ENCODE measurements at places on chromosomes 12 and 14.

- DNase-seq, result no peak
Measured at GRCh38 chr12:51992246-51992645, 14.5 kb upstream of the TAMALIN start.

DNA sequence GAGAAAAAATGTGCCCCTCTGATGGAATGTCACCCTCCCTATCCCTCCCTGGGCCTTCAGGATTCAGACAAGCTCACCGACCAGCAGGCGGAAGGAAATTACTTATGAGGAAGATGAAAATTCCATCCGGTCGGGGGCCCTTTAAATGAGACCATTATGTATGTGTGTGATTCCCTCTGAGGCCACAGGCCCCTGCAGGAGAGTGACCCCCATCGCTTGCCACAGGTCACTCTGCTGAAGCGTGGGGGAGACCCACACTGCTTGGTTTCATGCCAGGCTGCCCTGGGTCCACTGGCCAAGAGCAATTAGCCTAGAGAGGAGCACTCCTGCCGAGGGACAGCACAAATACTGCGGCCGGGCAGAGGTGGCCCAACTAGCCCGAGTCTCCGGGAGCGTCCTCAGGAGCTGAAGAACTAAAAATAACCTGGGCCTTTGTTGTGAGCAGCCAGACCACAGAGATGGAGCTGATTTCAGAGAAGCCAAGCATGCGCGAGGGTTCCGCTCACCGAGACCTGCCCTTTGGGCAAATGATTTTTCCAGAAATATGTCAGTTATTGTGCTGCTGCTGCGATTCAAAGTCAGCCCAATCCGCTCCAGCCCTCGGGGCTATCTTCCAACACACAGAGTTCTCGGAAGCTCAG lies 276.4 kb downstream of the DPF3 start:
- DNase-seq, result no peak

DNA sequence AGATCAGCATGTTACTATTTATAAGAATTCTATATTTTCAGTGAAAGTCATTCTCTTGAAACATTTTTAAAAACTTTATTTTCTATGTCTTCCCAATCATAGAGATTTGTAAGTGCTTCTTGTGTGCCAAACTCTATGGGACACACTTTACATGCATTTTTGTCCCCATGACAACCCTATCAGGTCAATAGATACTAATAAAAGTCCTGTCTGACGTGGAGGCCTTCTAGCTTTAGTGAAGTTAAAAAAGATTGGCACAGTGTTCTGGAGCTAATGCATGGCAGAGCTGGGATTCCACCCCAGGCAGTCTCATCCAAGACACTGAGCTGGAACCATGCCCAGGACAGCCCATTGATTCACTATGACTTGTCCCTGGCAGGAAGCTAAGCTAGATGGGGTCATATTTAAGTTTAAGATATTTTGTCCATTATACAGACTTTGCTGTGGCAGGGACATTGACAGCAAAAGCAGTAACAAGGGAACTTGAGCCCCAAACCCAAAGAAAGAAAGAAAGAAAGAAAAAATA lies 28.1 kb downstream of the TTC6 start:
- no peak for DNase-seq

DNA sequence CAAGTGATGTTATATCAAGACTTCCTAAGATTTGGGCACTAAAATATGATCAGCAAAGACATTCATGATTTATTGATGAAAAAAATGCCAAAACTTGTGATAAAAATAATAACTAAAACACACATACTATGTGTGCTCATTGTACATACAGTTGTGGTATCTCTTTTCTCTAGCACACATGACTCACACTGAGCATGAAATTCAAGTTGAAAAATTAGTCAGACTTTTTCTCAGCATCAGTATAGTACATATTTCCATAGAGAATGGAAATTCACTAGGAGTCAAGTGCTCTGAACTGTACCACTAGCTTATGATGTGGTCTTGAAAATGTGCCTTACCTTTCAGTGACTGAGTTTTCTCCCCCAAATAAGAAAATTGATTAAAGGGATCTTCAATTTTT lies 471.8 kb upstream of the FLRT2 start:
- no peak for DNase-seq

DNA sequence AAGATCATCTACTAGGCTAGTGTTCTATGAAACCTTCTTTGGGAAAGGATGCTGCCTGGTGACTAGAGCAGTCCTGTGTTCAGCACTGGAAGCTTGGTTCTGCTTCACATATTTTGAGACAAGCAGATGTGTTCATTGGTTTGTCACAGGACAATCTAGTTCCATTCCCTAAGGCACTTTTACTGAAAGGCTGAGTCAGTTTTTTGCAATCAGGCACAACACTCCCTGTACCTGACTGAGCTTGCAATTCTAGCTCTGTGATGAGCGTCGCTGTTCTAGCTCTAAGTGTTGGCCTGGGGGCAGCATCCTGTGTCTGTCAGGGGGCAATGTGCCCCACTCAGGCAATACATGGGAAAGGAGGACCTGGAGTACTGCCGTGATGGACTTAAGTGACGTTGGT lies 144.4 kb downstream of the CAND1 start:
- no peak for DNase-seq

DNA sequence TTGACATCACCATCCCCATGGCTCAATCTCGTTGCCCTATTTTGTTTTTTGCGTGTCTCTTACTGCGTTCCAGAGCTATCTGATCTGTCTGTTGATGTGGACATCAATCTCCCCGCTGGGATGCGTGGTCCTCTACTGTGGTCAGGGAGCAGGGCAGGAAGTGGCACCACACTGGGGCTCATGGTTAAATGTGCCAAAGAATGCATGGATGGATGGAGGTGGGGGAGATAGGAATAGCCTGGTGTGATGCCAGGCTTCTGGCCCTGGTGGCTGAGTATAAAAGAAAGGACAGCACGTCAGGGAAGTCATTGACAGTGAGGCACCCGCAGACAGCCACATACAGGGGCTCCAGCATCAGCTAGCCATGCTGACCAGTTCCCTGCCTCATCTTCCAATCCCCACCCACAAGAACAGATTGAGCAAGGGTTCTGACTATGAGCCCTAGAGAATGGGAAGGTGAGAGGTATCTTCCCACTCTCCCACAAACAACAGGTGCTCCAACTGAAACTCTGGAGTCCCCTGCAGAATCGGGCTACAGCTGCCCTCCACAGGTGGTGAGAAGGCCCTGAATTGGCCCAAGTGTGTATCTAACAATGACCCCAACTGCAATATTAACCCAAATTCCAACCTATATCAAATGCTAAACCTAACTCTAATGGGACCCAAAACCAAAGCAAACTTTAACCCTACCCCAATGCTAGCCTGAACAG lies 2.7 kb upstream of the BEGAIN start:
- DNase-seq, result no peak

DNA sequence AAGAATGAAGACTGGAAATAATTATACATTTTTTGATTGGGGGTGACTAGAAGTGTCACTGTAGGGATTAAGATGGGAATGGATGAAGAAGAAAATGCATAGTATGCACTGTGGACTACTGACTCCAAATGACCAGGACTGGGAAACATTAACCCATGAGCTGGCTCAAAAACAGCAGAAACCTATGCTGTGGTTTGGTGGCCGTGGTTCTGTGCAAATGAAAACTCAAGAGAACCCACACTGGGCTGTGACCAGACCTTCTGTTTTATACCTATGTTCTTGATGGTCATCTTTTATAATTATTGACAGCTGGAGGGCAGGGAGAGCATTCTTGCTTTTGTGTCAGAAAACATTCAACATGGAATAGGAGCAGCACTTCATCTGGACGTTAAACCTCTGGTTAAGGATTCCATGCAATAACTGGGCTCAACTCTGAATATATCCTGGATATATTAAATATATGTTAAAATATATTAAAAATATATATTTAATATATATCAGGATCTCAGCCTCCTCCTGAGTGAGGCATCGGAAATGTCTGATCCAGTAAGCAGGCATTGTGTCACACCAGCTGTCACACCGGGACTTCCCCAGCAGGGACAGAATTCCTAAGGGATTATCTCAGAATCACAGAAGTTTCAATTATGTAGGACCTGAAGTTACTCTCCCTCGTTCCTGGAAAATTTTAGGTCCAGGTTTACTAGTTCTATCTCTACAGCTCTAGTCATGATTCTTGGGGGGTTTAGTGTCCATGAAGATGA lies 48.5 kb downstream of the BBS10 start:
- no peak for DNase-seq

DNA sequence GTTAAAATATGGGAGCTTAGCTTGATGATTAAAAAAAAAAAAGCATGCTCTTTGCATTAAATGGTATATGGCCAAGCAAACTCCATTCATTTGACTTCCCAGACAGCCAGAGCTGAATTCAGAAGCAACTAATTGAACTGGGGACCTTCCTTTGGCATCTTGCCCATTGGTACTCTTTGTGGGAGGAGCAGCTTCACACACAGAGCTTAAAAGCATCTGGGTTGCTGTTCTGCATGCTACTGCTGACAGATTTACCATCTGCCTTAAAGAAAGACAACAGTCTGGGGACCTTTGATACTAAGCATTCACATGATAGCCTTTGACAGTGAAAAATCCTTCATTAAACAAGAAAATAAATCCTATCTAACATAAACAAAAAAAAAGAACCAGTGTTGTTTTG lies 977.9 kb downstream of the TMTC2 start:
- DNase-seq, result no peak

- DNase-seq, result peak; percentile 82
Measured at GRCh38 chr12:100141998-100142850, 450 bp downstream of the BLTP3B start.

DNA sequence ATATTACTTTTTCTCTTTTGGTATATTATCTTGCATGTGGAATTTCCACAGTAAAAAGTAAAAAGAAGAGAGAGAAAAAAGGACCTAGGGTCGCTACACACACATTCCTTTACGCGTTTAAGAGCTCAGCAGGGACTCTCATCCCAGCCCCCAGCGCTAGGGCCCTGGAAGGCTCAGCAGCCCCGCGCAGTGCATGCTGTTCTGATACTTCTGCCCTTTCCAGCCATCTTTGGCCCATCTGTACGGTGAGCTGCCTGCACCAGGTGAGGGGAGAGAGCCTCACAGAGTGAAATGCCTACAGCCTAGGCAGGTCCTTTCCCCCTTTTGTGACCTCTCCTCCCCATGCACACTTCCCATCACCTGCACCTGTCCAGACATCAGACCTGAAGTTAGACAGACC lies 1.6 kb upstream of the LTBR start:
- no peak for DNase-seq

- no peak for DNase-seq
Measured at GRCh38 chr12:30909349-30910037, 17.1 kb upstream of the TSPAN11 start.

DNA sequence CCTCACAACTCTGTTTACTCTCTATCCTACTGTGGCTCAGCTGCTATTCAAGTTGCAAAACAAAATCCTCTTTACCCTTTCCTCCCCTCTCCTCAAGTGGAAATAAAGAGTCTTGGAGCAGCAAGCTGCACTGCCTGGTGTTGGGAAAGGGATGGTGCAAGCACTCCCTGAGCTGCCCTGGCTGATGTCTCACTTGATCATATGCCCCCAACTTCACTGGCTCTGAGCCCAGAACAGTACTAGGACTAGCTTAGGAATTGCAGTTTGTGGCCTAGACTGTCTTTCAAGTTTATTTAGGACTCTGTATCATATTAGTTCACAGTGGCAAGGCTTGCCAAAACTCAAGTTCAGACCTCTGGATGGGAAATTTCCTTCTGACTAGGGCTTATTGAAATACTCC lies 1683.8 kb upstream of the SEL1L start:
- DNase-seq, result no peak

DNA sequence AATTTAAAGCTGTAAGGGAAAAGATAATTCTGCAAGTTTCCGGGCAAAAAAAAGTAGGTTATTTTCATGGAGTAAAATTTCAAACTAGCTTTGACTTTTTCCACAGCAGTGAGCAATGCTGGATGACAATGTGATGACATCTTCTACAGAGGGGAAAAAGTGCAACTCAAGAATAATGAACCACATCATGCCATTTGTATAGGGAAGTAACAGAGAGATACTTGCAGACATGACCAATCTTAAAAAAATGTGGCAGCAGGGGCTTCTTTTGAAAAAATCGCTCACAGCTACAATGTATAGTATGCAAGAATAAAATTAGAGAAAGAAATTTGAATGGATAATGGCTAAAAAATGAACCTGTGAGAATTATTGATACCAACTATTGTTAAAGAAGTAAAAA lies 115.5 kb downstream of the DHRS2 start:
- DNase-seq, result no peak

- DNase-seq, result peak; percentile 6
Measured at GRCh38 chr14:96249029-96249428, 7.0 kb upstream of the BDKRB1 start.

GRCh38 chr12:101086490-101087135 lies 123.4 kb downstream of the SLC5A8 start:
- no peak for DNase-seq

GRCh38 chr12:91108196-91108755 lies 3.0 kb downstream of the LUM start:
- DNase-seq, result no peak

Data from erythroblast (primary cell).